Adrenal gland (tissue), 19 donors: ENCODE measurements at places on chromosomes 5 and 9. TPM values are rescaled to one million over a fixed set of nuclear protein-coding genes. Genes with fewer than 3 reads are reported as not detected.

SHB gene
- 21.2 TPM for total RNA-seq

TAF11L10 gene
- total RNA-seq = not detected

PDGFRB gene
- total RNA-seq = 69.1 TPM

BHMT gene
- total RNA-seq = 0.88 TPM

PCDHGB6 gene
- 11.5 TPM for total RNA-seq

LTC4S gene
- 10.2 TPM for total RNA-seq

IZUMO3 gene
- not detected for total RNA-seq

PRR7 gene
- 5.4 TPM for total RNA-seq

DNA sequence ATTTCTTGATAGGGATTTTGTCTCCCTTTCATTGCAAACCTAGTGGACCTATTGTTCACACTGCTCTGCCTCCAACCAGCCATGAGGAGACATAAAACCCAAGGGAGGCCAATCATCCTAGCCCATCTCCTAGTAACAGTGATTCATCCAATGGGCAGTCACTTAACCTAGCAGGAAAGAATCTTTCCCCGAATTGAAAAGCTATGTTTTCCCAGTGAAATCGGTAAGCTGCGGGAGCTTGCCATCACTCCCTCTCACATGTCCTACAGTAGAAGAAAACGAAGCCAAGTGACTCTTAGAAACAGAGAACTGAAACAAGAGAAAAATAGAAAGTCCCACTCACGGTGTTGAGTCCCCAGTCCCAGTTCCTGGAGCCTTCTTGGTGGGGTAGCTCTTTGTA is 123.3 kb downstream of the SUSD1 start:
- H3K27ac ChIP-seq = no peak overlapping the region
- no peak for DNase-seq
- H3K27me3 ChIP-seq = no peaks in the 10 kb centered on the region
- no peak overlapping the region for H3K4me3 ChIP-seq
- no peaks in the 10 kb centered on the region for H3K36me3 ChIP-seq

- H3K4me3 ChIP-seq = no peak overlapping the region
- H3K4me1 ChIP-seq = peaks cover 16% of the 10 kb centered on the region
- H3K36me3 ChIP-seq = no peaks in the 10 kb centered on the region
These were observed 64.0 kb downstream of the ZNF618 start for GRCh38 chr9:113940077-113940476.

DNA sequence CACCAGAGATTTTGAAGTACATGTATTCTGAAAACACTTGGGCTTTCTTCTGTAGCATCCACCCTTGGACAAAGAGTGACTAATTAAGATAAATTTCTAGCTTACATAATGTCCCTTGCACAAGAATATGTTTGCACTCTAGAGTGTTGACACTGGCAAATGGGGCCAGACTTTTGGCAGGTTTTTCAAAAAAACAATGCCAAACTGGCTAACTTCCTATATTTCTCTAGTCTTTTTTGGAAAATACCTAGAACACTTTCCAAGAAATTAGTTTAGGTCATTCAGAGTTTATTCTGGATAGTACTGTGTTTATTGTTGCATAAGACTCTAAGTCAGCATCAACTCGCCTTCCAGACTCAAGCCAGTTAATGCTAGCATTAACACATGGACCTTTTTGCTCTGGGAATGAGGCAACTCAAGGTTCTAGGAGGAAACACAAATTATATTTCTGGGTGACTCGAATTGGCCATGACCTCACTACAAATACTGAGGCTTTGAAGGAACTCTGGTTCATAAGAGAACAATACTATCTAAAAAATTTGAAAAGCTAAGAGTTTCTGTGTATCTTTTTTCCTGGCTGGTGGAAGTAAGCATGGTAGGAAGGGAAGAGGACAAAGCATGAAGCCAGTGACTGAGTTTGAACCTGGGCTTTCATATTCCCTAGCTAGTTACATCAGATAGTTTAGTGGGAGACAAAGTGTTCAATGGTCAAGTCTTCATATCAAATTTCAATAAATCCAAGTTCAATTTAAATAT is 101.6 kb downstream of the NREP start:
- H3K4me1 ChIP-seq = no peaks in the 10 kb centered on the region
- H3K36me3 ChIP-seq = no peaks in the 10 kb centered on the region
- no peak overlapping the region for H3K27ac ChIP-seq
- DNase-seq = no peak
- H3K27me3 ChIP-seq = no peaks in the 10 kb centered on the region
- no peak overlapping the region for H3K4me3 ChIP-seq

- no peak for DNase-seq
- H3K36me3 ChIP-seq = no peaks in the 10 kb centered on the region
- peak overlapping the region; percentile 59 for H3K4me3 ChIP-seq
- no peak overlapping the region for H3K27ac ChIP-seq
These were observed 1.9 kb upstream of the GPBP1 start for GRCh38 chr5:57171816-57172465.

DNA sequence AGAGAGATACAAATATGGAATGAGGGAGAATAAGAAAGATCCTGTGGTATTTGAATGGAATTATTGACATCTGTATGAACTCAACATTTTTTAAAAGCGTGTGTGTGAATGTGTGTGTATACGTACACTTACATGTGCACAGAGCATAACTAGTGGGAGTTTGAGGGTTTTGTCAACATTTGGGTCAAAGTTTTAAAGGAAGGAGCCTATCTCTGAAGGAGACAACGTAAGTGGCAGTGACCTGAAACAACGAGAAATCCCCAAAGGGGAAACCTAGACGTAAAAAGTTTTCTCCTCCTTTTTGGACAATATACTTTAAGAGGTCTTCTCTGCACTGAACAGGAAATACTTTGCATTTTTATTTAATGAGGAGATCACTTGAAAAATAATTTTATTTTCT is 40.2 kb upstream of the DTWD2 start:
- H3K4me3 ChIP-seq = no peak overlapping the region
- no peak for DNase-seq
- H3K4me1 ChIP-seq = no peaks in the 10 kb centered on the region
- H3K36me3 ChIP-seq = no peaks in the 10 kb centered on the region

GRCh38 chr5:112239996-112240395 is 179.1 kb downstream of the EPB41L4A start:
- no peak overlapping the region for H3K4me3 ChIP-seq
- H3K27ac ChIP-seq = no peak overlapping the region

GRCh38 chr9:131258698-131259431 is 17.4 kb downstream of the FAM78A start:
- no peak overlapping the region for H3K4me3 ChIP-seq

- H3K4me3 ChIP-seq = no peak overlapping the region
- no peaks in the 10 kb centered on the region for H3K27me3 ChIP-seq
- peaks cover 6% of the 10 kb centered on the region for H3K4me1 ChIP-seq
- H3K27ac ChIP-seq = no peak overlapping the region
These were observed 3.9 kb downstream of the MLLT3 start for GRCh38 chr9:20618361-20618802.

DNA sequence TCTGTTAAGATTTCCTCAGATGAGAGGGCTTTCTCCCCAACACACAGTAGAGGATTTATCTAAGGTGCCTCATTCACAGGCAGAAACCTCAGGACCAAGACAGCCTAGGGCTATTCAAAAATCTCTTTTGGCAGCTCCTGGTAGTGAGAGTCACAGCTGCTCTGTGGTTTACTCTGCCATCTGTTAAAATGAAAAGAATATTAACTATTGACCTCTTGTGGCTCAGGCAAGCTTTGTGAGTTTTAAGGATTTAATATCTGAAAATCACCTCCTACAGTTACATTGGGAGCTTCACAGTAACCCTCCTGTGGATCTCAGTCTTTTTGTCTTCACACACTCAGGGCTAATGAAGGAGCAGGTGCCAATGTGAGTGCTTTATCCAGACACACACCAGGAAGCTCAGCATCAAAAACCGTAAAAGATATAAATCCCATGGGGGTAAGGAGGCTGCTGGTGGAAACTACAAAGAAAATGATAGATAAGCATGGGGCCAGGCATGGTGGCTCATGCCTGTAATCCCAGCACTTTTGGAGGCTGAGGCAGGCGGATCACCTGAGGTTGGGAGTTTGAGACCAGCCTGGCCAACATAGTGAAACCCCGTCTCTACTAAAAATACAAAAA is 29.7 kb downstream of the PPP1R2B start:
- no peak for DNase-seq
- no peaks in the 10 kb centered on the region for H3K4me1 ChIP-seq
- H3K27me3 ChIP-seq = no peaks in the 10 kb centered on the region
- no peaks in the 10 kb centered on the region for H3K36me3 ChIP-seq
- H3K4me3 ChIP-seq = no peak overlapping the region

- no peaks in the 10 kb centered on the region for H3K4me1 ChIP-seq
- DNase-seq = no peak
- H3K36me3 ChIP-seq = no peaks in the 10 kb centered on the region
- H3K27me3 ChIP-seq = no peaks in the 10 kb centered on the region
These were observed 191.0 kb downstream of the GABBR2 start for GRCh38 chr9:98517761-98518160.

DNA sequence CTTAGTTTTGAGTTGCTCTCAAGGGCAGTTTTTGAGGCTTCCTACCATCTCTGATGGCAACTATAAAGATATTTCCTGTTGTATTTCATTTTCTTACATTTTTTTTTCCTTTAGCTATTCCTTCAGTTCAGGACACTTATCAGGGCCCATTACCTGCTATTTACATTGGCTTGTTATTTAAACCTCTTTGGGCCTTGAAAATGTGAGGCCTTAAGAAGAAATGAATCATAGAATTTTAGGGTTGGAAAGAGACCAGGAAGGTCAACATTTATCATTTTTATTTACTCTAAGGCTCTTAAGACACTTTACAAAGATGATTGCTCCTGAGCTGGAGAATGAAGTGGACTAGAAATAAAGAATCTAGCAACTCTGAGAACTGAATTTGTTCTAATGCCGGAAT is 335.2 kb downstream of the DTWD2 start:
- H3K27ac ChIP-seq = no peak overlapping the region
- DNase-seq = no peak
- H3K4me1 ChIP-seq = no peaks in the 10 kb centered on the region
- H3K36me3 ChIP-seq = no peaks in the 10 kb centered on the region
- no peak overlapping the region for H3K4me3 ChIP-seq

DNA sequence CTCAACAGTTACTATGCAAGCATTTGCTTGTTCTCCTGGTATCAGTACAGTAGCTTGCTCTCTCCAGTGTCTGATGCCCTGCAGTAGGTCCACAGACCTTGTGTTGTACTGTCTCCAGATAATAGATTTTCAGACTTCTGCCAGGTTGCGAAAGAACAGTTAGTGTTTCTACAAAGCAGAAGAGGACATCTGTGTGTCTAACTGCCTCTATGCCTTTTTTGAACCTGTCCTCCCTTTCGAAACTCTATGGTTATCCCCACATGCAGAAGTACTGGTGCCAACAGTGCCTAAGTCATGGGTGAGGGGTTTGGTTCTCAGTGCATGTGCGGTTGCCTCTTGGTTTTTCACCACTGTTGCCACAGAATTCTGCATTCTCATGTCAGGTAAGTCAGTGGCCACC is 45.9 kb downstream of the KCNN2 start:
- no peaks in the 10 kb centered on the region for H3K36me3 ChIP-seq
- H3K4me1 ChIP-seq = no peaks in the 10 kb centered on the region
- H3K27ac ChIP-seq = no peak overlapping the region

DNA sequence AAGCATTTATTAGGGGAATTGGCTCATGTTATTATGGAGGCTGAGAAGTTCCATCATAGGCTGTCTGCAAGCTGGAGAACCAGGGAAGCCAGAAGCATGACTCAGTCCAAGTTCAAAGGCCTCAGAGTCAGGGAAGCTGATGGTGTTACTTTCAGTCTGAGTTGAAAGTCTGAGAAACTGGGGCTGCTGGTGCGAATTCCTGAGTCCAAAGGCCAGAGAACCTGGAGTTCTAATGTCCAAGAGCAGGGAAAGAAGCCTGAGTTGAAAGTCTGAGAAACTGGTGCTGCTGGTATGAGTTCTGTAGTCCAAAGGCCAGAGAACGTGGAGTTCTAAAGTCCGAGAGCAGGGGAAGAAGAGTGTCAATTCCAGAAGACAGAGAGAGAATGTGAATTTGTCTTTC is 641.1 kb downstream of the ISL1 start:
- DNase-seq = no peak
- no peak overlapping the region for H3K4me3 ChIP-seq
- H3K27ac ChIP-seq = no peak overlapping the region
- H3K27me3 ChIP-seq = no peaks in the 10 kb centered on the region
- H3K4me1 ChIP-seq = no peaks in the 10 kb centered on the region

- no peak for DNase-seq
- no peak overlapping the region for H3K4me3 ChIP-seq
- no peaks in the 10 kb centered on the region for H3K27me3 ChIP-seq
These were observed 44.1 kb upstream of the EQTN start for GRCh38 chr9:27340961-27341511.

- H3K4me1 ChIP-seq = no peaks in the 10 kb centered on the region
- H3K27ac ChIP-seq = no peak overlapping the region
- DNase-seq = no peak
- no peak overlapping the region for H3K4me3 ChIP-seq
- H3K36me3 ChIP-seq = no peaks in the 10 kb centered on the region
- H3K27me3 ChIP-seq = no peaks in the 10 kb centered on the region
These were observed 77.0 kb downstream of the ZCCHC7 start for GRCh38 chr9:37197158-37198038.
